ENCODE measurements at places on chromosomes 7 and 10.

GRCh38 chr10:133100706-133101415 lies 13.1 kb downstream of the ADGRA1 start:
- DNase-seq = no peak

GRCh38 chr7:133484086-133484485 lies 231.2 kb downstream of the EXOC4 start:
- peak; percentile 38 for DNase-seq

- DNase-seq = no peak
These were observed 128.6 kb upstream of the LRRN3 start for GRCh38 chr7:110962374-110962773.

DNA sequence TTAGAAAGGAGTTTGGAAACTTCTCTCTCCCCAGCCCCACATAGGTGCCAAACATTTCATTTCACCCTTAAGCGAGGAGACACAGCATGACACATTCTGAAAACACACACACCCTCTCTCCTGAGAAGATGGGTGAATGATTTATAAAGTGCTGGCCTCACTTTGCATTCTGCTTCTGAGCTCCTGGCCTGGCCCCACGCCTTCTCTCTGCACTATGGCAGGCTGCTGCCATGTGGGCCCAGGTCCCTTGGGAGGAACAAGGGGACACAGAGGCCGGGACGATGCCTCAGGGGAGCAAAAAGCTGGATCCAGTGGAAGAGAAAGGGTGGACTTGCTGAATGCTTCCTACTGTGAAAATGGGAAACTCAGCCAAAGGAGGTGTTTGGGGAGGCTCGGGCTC lies 56.0 kb downstream of the CPXM2 start:
- DNase-seq = no peak

DNA sequence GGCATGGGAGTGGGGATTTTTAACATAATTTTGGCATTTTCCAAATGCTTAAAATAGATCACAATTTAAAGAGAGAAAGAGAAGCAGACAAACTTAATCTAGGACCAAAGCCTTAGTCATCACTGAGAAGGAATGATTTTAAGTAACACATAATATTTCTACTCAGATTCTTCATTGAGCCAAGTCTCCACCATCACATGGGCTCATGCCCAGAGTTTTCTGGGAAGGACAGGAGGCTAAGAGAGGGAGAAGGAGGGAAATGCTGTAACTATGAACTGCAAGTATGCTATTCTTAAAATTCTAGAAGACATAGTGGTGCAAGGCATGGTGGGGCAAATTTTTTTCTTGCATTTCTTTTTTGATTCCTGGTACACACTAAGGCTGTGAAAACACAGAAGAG lies 23.8 kb upstream of the UBE2D1 start:
- DNase-seq = no peak

DNA sequence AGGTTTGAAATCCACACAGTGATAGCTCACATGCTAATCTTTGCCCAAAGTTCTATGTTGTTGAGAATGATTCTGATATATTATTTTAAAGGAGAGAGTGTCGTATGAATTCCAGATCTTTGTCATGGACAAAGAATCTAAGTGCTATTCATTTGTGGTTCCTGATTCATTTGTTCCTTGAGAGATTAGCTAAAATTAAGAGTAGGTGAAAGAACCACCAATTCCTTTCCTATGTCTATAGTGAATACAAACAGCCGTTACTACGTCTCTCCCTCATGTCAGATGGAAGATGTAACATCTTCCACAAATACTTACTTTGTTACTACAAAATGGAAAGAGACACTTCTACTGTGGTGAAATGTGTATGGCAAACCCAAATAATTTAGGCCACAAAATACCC lies 3.3 kb upstream of the PLXDC2 start:
- DNase-seq = no peak

DNA sequence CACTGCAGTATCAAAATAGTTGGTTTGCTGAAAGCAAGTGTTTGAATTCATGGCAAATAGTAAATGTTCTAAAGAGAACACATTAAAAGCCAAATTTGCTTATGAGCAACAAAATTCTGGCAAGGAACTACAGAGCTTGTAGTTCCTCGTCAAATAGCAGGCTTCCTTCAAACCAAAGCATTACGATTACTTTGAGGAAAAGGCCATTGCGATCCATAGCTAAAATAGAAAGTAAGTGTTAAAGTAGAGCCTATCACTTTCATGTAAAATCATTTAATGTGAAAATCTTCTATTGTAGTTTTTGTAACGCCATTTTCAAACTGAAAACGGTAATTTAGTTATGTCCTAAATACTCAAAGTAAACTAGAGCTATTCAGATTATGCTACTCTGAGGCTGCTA lies 20.1 kb downstream of the CACNA2D1 start:
- DNase-seq = no peak

- no peak for DNase-seq
These were observed 329.5 kb downstream of the SEMA3D start for GRCh38 chr7:84857336-84857735.

DNA sequence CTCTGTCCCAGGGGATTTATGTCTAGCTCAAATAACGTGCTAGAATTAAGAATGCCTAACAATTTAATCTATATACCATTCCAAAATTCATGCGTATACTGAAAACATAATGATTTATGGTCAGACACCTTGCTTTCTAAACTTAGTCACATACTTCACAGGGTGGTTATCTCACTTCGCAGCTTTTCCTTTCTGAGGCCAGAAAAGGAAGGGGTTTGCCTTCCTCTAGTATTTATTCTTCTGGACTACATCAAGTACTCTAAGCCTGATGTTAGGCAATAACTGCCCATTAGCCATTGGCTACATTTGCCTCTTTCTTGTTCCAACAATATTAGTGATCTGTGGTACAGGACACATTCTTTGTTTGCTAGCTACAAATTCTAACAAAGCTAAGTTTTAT lies 72.6 kb upstream of the FHIP2A start:
- DNase-seq = no peak

DNA sequence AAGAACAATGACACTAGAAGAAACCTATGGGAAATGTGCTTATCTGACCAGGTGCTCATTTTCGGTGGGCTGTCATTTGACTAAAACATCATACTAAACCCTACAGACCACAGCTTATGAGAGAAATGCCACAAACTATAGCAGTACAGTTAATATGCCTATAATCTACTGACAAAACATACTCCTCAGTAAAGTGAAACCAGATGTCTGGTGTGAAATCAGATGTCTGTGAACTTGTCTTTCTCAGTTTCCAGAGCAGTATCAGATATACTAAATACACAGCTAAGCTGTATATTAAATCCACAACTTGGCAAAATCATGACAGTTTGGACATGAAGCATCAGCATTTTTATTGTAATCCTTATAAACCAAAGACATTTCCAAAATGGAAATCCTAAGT lies 3.3 kb downstream of the IMMP2L start:
- peak; percentile 58 for DNase-seq

- peak; percentile 59 for DNase-seq
These were observed 23.7 kb downstream of the PRKAR2B start for GRCh38 chr7:107068156-107068555.

GRCh38 chr7:130960208-130960988 lies 226.4 kb upstream of the KLF14 start:
- DNase-seq = peak; percentile 99

GRCh38 chr7:142796001-142796500 lies 25.3 kb downstream of the PRSS2 start:
- DNase-seq = no peak

- DNase-seq = no peak
These were observed 52.9 kb downstream of the CYP2C9 start for GRCh38 chr10:94991243-94991888.

- peak; percentile 33 for DNase-seq
These were observed 245.5 kb upstream of the GRB10 start for GRCh38 chr7:51027935-51028830.

DNA sequence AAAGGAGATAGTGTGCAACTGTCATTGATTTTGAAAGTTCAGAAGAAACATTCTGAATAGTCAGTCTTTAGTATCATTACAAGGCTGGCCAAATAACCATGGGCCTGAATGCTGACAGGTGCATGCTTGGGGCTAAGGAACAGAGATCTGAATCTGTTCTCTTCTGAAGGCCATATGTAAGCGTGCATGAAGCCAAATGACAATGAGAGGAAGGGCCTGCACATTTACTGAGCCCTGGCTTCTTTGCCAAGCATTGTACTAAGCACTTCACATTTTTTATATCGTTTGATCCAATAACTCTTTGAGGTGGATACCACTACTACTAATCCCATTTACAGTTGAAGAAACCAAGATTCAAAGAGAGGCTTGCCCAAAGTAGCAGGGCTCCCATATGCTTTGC lies 22.5 kb upstream of the TIAL1 start:
- no peak for DNase-seq

DNA sequence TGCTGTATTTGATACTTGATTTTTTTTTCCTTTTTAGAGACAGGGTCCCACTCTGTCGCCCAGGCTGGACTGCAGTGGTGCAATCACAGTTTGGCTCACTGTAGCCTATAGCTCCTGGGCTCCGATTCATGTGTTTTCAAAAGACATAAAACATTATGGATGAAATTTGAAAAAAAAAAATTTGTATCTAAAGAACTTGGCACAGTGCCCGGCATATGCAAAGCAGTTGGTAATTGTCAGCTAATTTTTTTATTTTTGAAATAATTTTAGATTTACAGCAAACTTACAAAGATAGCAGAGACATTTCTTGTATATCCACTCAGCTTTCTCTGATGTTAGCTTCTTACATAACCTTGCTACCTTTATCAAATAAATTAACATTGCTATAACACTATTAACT lies 20.3 kb upstream of the SAMD8 start:
- no peak for DNase-seq

- DNase-seq = peak; percentile 89
These were observed 15.8 kb downstream of the ECHDC3 start for GRCh38 chr10:11757821-11758463.

- peak; percentile 88 for DNase-seq
These were observed 132.0 kb downstream of the PRKAG2 start for GRCh38 chr7:151744656-151745638.

DNA sequence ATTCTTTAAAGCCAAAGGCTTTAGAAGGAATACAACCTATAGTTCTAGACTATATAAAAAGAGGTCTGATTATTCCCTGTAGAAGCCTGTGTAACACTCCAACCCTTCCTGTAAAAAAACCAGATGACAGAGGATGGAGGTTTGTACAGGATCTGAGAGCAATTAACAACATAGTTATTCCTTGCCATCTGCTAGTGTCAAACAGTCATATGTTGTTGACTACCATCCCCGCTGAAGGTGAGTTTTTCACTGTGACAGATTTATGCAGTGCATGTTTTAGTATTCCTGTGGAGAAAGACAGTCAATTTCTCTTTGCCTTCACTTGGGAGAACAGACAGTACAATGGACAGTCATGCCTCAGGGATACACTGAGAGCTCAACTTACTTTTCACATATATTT lies 19.0 kb upstream of the SLC26A4 start:
- DNase-seq = no peak

DNA sequence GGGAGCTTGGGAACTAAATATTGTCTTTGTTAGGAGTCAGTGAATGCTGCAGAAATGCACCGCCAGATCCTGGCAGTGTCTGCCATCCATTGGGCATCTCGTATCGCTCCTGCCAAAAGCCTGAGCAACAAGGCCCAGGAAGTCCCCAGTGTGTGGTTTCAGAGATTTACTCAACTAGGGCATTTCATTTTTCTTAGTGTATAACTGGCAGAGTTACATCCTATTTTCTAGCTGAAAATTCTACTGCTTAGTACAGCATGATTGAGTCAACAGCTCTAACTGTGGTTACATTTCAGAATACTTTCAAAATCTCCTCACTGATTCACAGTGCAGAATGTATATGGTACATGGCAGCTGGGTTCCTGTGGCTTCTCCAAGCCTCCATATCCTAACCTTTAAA lies 95.8 kb upstream of the CREB5 start:
- peak; percentile 32 for DNase-seq

DNA sequence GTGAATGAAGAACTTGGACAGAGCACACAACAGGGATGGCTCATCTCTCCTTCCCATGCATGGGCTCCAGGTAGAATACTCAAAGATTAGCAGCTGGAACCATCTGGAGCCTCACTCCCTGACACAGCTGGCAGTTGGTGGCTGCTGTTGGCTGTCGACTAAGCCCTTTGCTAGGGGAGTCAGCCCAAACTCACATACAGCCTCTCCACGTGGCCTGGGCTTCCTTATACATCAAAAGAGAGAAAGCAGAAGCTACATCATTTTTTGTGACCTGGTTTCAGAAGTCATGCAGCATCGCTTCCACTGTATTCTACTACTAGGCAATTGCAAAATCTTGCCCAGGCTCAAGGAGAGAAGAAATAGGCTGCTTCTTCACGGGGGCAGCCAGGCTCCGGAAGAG lies 24.4 kb downstream of the ASNS start:
- no peak for DNase-seq

DNA sequence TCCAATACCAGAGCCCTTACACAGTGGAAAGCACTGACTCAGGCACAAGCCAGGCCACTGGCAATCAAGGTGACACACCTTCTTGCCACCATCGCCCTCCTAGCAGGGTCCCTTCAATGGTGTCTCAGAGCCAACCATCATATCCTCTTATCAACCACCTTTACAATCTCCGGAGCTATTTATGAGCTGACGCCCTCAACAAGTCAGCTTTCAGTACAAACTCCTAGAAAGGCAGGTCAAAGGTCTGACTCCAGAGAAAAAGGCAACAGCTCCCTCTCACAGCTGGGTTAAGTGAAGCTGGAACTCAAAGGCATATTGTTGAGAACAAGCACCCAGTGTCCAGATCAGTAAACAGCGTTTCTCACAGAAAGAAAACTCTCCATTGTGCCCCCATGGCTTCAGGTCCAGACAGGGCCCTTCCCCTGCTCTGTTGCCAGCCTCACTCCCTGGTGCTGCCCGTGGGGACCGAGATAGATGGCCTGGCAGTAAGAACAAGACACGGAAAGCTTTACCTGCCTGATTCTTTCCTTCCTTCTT lies 2.4 kb downstream of the ZNF3 start:
- no peak for DNase-seq

DNA sequence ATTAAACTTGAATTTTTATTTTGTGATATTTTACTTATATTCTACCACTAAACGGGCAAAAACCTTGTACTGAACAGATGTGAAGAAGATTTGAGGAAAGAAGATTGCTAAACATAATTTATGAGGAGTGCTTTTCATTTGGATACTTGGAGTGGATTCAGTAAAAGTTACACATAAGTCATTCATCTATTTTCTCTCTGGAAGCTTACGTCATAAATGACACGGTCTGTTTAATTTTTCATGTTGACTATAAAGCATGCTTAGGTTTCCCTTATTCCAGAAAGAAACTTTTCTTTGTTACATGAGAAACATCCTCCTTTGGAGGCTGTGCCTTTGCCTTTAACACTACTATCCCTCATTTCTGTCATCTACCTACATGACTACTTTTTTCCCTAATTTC lies 53.9 kb downstream of the TFEC start:
- DNase-seq = no peak

DNA sequence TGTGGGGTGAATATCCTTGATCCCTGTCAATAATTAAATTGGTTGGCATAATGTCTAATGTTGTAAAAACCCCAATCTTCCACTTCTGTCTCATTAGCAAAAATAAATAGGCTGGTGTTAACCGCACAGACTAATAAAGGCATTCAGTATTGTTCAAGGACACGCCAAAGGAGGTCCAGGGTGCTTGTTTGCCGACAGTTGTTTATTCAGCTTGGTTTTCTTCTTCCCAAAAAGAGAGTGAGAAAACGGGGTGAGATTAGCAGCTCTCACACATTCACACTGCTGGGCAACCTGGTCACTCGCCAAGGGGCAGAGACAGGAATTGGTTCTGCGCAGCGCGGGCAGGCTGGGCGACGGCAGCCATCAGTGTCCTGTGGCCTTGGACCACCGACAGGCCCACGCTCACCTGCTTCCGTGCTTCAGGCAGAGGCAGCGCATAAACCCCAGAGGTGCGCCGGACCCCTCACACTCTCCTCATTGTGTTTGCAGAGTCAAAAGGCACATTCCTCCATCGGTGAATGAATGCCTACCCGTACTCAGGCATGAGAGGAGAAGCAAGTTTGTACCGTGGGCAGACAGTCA lies 26.2 kb upstream of the LMBR1 start:
- no peak for DNase-seq
